ENCODE measurements at places on chromosomes 6 and 20. TPM values are rescaled to one million over a fixed set of nuclear protein-coding genes. Genes with fewer than 3 reads are reported as not detected.
A peak's percentile ranks its signal among the peaks of the same experiment; 100 is the strongest.

DNA sequence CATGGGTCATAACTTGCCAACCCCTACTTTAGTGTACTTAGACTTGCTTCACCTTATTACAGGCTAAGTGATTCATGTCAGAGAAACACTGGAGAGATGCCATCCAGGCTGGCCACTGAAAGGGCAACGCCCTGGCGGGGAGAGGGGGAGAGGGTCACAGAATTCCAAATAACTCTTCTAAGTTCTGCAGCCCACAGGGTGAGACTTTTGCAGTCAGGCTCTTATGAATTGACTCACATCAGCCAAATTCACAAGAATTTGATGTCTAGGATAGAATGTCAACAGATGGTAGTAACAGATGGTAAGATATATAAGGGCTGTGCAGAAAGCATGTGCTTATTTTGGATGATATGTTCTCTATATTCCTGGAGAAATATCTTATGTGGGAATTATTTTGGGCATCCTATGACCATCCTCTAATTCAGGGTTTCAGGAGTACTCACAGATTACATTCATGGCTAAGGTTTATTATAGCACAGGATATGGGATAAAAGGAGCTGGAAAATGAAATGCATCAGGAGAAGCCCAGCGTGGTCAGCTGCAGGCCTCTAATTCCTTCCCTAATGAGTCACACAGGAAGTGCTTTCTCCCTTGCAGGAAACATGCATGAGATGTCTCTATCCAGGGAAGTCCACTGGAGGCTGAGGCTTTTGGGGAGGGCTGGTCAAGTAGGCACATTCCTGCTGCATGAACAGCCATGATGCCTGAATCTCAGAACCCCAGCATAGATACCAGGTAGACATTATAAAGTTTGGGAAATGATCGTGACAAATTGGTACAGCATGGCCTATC, 58.7 kb upstream of the RIN2 start:
- no peak overlapping the region for H3K4me3 ChIP-seq
- no peak overlapping the region for H3K27ac ChIP-seq
- no peaks in the 10 kb centered on the region for H3K36me3 ChIP-seq

GRCh38 chr6:130223508-130223907, 757 bp upstream of the SAMD3 start:
- H3K4me3 ChIP-seq = no peak overlapping the region
- peak overlapping the region; percentile 47 for H3K27ac ChIP-seq
- peaks cover 39% of the 10 kb centered on the region for H3K4me1 ChIP-seq
- H3K36me3 ChIP-seq = no peaks in the 10 kb centered on the region
- peak; percentile 60 for DNase-seq

GRCh38 chr20:23362392-23363256, 642 bp downstream of the GZF1 start:
- no peak for DNase-seq
- peak overlapping the region; percentile 90 for H3K27ac ChIP-seq
- H3K4me1 ChIP-seq = peaks cover 47% of the 10 kb centered on the region
- no peaks in the 10 kb centered on the region for H3K27me3 ChIP-seq
- H3K4me3 ChIP-seq = peak overlapping the region; percentile 42

GRCh38 chr6:99495466-99495865, 19.8 kb downstream of the USP45 start:
- H3K27ac ChIP-seq = no peak overlapping the region
- H3K36me3 ChIP-seq = no peaks in the 10 kb centered on the region
- no peaks in the 10 kb centered on the region for H3K27me3 ChIP-seq
- no peak for DNase-seq
- peaks cover 10% of the 10 kb centered on the region for H3K4me1 ChIP-seq

DNA sequence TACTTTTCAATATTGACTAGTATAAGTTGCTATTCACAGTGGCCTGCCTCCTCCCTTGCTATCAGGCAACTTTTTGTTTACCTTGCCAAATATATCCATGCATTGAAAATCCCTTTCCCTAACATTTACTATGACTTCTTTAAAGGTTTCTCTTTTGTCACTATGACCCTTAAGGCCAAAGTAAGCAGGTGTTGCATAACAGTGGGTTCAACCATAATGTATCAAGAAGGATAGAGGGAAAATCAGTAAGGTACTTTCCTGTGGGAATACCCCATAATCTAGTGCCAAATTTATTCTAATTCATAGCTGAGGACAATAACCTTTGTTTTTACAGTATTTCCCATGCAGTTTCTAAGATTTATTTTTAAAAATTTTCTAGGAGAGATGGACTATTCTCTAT, 527.6 kb downstream of the CDKAL1 start:
- DNase-seq = no peak
- no peaks in the 10 kb centered on the region for H3K36me3 ChIP-seq
- H3K27ac ChIP-seq = no peak overlapping the region
- H3K4me3 ChIP-seq = no peak overlapping the region

DNA sequence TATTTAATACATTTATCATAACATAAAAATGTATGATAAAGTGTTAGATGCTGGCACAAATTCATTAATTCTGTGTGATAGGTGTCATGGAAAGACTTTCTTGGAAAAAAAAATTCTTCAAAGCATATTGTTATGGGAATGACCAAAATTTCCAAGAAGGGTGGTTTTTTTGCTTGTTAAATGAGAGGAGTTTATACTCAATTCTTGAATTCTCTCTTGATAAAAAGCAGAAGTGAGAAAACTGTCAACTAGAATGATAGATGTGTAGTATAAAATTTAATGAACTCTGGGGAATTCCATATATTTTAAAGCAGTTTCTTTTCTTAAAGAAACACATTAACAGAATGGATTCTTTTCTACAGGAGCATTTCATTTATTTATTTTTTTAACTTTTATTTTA, 62.0 kb upstream of the SNAP91 start:
- no peaks in the 10 kb centered on the region for H3K4me1 ChIP-seq
- no peaks in the 10 kb centered on the region for H3K27me3 ChIP-seq
- no peak for DNase-seq
- no peak overlapping the region for H3K4me3 ChIP-seq

The CNR1 gene
- total RNA-seq = not detected

The AIF1 gene
- 5.2 TPM for total RNA-seq

Measured in CD4-positive, alpha-beta memory T cell (primary cell).